ENCODE measurements at places on chromosomes 5 and 9.

GRCh38 chr9:90881648-90882047, 80.0 kb downstream of the SYK start:
- DNase-seq: no peak

GRCh38 chr9:91214867-91215266, 146.9 kb downstream of the AUH start:
- no peak for DNase-seq

DNA sequence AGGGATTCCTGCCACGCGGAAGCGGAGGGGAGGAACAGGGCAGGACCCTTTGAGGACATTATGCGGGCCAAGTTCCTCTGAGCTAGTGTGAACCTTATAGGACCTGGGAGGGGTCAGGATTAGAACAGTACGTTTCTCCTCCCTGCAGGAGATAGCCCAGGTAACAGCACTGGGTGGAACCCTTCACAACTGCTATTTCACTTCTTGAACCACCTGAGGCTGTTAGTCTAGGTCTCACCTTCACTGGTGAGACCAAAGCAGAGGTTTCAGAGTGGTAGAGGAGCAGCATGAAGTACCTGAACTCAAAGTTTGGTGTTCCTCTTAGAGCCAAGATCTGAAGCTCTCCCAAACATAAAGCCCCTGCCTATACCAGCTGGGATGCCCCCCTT, 832 bp downstream of the EIF4EBP3 start:
- DNase-seq: no peak

- no peak for DNase-seq
These were observed 52.6 kb upstream of the TCERG1 start for GRCh38 chr5:146394486-146394885.

DNA sequence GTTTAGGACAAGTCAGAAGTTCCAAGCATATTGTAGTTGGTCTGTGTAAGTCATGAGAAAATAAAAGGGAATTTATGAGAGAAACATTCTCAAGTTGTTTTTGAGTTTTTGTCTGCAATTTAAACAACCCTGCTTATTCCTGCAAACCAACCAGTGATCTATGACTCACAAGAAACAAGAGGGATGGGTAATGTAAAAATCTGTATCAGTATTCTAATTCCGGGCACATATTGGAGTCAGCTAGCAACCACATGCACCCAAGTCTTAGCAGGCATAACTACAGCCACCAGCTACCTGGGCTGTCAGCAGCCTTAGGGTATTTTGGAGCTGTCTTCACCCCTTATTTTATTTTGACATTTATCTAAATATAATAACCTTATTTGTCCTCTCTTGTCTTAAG, 128.7 kb upstream of the APC start:
- no peak for DNase-seq

DNA sequence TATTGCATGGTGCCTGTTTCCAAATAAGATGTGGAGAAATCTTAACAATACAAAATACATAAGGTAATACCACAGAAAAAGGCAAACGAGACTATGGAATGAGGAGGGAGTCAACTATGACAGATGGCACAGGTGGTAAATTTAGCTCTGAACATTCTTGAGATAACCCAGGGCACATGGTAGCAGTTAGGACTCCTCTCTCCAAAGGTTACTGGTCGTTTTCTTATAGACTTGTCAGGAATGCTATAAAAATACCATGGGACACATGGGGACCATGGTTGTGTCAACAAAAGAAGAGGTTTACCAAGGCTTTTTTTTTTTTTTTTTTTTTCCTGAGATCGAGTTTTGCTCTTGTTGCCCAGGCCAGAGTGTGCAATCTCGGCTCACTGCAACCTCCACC, 209.4 kb upstream of the RFX3 start:
- DNase-seq: no peak

DNA sequence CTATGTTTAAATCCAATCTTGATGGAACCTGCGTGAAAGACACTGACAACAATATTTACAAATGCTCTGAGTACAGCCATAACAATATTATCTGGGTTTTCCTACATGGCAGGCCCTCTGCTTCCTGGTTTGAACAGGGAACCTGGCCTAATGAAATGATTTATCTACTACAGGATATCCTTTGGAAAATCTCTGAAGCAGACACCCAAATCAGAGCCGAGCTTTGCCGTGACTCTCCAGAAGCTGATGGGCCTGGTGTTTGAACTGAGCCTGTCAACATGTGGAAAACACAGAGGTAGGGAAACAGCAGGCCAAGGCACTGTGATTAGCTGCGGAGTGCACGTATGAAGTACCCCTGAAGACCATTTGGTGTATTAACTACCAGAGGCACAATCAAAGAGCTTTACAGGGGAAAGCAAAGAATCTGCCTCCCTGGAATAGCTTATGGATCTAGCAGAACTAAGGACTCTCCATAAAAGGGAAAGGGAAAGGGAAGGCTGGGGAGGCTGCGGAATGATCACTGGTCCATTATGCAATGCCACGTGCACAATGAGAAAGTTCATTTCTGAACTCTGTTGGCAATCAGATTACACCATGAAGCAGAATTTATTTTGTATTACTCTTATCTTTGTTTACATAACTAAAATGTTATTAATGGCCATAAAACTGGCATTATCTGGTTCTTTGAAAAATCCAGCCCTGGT, 321.9 kb downstream of the EBF1 start:
- DNase-seq: no peak

DNA sequence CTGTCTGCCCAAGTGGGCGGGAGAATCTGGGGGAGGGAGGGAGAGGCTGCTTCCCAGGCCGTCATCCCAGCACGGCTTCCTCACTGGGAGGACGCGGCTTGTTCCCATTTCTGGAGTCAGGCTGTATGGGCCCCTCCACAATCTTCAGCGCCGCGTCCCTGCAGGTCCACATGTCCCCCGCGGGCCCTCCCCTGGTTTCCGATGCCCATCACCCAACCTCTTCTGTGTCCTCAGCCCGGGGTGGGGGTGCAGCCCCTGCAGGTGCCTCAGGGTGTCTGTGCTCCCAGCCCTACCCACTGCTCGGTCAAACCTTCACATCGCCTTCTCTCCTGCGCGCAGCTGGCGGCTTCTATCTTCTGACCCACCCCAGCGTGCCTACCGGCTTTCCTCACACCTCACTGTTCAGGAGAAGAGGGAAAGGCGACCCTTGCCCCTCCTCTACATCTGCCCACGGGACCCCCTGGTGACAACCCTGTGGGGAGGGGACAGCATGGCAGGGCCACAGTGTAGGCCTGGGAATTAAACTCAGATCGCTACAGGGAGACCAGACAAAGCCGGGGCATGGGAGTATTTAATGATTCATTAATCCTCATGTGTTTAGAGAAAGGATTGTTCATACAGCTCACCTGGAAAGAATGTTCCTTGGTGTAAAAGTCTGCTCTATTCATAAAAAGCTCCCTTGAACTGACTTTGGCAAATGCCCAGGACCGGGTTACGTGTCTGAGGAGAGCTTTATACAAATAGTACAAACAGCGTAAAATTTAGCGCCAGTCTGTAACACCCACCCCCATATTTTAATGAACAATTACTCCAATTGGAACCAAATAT, 145.1 kb downstream of the IRX1 start:
- DNase-seq: no peak

- no peak for DNase-seq
These were observed 33.1 kb upstream of the PPARGC1B start for GRCh38 chr5:149697001-149697400.

- no peak for DNase-seq
These were observed 6.0 kb downstream of the NRARP start for GRCh38 chr9:137295849-137296669.

DNA sequence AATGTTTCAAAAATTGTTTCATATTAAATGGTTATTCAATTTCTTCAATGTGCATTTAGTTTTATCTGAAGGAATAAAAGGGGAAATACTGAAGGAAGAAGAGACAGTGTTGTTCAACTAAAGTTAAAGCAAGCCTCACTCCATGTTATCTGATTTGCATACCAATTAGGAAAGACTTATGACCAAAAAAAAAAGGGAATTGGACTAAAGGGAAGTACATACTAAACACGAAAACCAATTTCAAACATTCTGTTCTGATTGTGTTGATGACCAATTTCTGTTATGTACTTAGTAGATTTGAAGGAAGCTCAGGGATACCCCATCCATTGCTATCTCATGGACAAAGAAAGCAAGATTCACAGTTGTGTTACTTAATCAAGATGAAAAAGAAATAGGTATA, 4.9 kb upstream of the GAPT start:
- no peak for DNase-seq

GRCh38 chr5:173229966-173230689, 4.9 kb downstream of the NKX2-5 start:
- DNase-seq: no peak

- DNase-seq: no peak
These were observed 47.1 kb downstream of the C9orf57 start for GRCh38 chr9:72013292-72013760.

GRCh38 chr9:15959663-15960062, 406.8 kb downstream of the CCDC171 start:
- no peak for DNase-seq
